ENCODE measurements at places on chromosomes 13 and 19.

DNA sequence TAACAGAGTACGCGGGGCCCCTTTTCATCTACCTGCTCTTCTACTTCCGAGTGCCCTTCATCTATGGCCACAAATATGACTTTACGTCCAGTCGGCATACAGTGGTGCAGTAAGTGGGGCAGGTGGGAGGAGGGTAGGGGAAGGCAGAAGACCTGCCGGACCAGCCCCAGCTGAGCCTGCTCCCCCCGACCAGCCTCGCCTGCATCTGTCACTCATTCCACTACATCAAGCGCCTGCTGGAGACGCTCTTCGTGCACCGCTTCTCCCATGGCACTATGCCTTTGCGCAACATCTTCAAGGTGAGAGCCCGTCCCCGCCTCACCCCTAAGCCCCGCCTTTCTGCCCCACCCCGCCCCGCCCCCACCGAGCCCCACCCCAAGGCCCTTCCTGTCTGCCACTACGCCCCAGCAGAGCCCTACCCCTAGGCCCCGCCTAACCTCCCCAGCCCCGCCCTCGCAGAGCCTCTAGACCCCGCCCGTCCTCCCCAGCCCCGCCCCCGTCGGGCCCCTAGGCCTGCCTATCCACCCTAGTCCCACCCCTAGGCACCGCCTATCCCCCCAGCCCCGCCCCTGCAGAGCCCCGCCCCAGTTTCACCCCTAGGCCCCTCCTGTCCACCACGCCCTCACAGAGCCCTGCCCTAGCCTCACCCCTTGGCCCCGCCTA lies 7.7 kb downstream of the NDUFB7 start:
- no peak overlapping the region for H3K4me3 ChIP-seq
- DNase-seq: no peak
- H3K27ac ChIP-seq: no peak overlapping the region
- no peaks in the 10 kb centered on the region for H3K27me3 ChIP-seq
- no peaks in the 10 kb centered on the region for H3K36me3 ChIP-seq

DNA sequence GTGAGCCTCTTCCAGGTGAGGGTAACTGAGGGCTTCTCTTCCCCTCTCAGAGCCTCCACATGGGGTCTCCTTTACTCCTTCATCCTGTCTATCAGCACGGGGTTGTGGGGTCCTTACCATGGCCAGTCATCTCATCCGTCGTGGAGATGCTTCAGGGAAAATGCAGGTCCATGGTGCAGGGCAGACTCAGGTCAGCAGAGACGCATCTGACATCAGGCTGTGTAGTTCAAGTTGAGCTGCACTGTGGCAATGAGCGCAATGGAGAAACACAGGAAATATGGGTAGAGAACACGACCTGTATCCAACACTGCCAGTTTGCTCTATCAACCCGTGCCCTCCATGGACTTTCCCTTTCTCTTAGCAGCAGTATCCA lies 13.9 kb downstream of the LILRA5 start:
- H3K4me3 ChIP-seq: no peak overlapping the region
- no peak for DNase-seq
- no peaks in the 10 kb centered on the region for H3K36me3 ChIP-seq
- no peaks in the 10 kb centered on the region for H3K27me3 ChIP-seq
- no peaks in the 10 kb centered on the region for H3K4me1 ChIP-seq

DNA sequence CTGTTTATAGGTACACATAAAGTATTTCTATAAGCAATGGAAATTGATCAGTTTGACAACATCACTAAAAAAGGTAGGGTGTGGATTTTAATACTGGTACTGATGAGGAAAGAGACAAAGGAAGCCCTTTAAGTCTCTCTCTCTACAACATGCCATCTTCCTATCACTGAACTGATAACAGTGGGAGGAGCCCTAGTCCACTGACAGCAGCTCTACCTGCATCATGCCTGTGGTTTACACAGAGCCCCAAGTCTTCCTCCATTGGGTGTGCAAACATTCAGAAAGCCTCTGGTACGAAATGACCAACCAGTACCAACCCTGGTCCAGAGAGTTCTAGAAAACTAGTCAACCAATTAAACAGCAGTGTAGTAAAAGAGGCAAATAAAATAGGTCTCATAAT lies 53.4 kb downstream of the KLF12 start:
- H3K27me3 ChIP-seq: no peaks in the 10 kb centered on the region
- H3K27ac ChIP-seq: no peak overlapping the region
- H3K36me3 ChIP-seq: no peaks in the 10 kb centered on the region
- H3K4me3 ChIP-seq: no peak overlapping the region
- DNase-seq: no peak

DNA sequence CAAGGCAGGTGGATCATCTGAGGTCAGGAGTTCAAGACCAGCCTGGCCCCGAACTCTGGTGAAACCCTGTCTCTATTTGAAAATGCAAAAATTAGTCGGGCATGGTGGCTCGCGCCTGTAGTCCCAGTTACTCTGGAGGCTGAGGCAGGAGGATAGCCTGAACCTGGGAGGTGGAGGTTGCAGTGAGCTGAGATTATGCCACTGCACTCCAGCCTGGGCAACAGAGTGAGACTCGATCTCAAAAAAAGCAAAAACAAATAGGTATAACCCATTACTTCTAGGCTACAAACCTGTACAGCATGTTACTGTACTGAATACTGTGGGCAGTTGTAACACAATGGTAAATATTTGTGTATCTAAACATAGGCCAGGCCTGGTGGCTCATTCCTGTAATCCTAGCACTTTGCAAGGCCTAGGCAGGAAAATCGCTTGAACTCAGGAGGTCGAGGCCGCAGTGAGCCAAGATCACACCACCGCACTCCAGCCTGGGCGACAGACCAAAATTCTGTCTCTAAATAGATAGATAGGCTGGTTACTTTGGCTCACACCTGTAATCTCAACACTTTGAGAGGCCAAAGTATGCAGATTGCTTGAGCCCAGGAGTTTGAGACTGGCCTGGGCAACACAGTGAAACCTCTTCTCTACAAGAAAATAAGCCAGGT lies 63.5 kb downstream of the MYO9B start:
- H3K27me3 ChIP-seq: no peaks in the 10 kb centered on the region
- peak overlapping the region; percentile 60 for H3K27ac ChIP-seq
- H3K4me1 ChIP-seq: peaks cover 27% of the 10 kb centered on the region
- H3K36me3 ChIP-seq: peaks cover 17% of the 10 kb centered on the region
- peak; percentile 73 for DNase-seq
- no peak overlapping the region for H3K4me3 ChIP-seq

Data from left lung (tissue), 14 donors.